ENCODE measurements at places on chromosomes 6 and 20.

GRCh38 chr6:166565084-166565967 is 21.2 kb downstream of the RAMACL start:
- no peaks in the 10 kb centered on the region for H3K4me1 ChIP-seq
- H3K27me3 ChIP-seq: no peaks in the 10 kb centered on the region
- H3K4me3 ChIP-seq: no peak overlapping the region
- no peaks in the 10 kb centered on the region for H3K36me3 ChIP-seq

DNA sequence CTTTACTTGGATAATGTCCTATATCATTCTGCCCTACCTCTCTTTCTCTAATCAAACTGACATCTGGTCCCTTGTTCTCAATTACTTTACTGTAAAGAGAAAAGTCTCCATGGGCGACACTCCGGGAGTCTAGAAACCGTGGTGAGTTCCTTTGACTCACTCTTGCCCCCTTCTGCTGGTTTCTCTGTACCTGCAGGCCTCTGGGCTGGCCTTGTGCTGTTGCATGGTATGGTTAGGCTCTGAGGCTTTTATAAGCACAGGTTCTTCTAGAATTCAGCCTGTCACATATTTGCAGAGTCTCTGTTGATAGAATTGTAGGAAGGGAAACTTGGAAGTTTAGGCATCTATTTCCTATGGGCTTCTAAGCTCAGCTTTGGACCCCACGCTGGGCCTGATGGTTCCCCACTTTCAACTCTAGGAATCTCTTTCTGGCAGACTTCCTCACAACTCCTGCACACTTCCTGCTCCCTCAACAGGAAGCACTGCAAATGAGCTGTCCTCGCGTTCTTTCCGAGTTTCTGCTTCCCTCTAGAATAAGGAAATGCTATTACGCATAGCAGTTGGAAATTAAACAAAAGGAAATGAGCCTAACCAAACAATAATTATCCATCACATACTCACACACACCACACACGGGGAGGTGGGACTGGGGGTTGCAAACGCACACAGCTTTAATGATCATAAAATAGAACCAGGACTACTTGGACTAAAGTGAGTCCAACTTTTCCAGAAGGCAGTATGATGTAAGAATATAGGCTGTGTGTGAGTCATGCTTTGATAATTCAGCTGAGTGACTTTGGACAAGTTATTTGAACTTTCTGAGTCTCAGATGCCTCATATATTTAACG is 683.3 kb downstream of the QKI start:
- no peaks in the 10 kb centered on the region for H3K27me3 ChIP-seq

DNA sequence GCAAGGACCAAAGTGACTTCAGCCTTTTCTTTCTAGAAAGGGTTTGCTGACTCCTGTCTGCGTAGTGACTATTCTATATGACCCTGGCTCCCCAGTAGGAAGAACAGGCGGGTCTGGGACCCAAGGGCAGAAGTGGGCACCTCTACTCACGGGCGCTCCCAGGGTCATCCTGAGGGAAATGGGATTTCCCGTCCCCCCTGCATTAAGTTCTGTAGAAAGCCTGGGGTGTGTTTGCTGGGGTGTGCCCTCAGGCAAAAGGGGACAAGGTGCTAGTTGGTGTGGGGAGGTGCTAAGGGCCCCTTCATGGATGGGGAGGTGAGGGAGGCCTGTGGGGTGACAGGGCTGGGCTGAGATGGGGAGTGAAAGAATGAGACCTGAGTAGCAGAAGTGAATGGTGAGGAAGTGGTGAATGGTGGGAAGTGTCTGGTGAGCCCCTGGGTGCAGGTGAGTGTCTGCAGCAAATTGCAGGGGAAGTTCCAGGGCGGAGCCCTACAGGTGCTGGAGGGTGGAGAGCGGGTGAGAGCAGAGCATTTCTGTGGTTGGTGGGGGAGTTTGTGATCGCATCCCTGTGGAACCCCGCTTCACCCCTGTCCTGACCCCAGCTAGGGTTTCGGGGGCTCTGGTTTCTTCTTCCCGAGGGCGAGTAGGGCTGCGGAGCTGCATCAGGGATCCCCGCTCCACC is 21.1 kb downstream of the RAET1L start:
- no peaks in the 10 kb centered on the region for H3K36me3 ChIP-seq
- DNase-seq: no peak
- H3K4me1 ChIP-seq: no peaks in the 10 kb centered on the region

- no peak overlapping the region for H3K27ac ChIP-seq
- H3K27me3 ChIP-seq: no peaks in the 10 kb centered on the region
- H3K36me3 ChIP-seq: no peaks in the 10 kb centered on the region
- no peaks in the 10 kb centered on the region for H3K4me1 ChIP-seq
Measured at GRCh38 chr6:107657755-107658461, 166.2 kb downstream of the SCML4 start.

All from breast epithelium (tissue), 4 donors.